SW 1271 (cell line): ENCODE measurements at places on chromosomes 16 and 17.

DNA sequence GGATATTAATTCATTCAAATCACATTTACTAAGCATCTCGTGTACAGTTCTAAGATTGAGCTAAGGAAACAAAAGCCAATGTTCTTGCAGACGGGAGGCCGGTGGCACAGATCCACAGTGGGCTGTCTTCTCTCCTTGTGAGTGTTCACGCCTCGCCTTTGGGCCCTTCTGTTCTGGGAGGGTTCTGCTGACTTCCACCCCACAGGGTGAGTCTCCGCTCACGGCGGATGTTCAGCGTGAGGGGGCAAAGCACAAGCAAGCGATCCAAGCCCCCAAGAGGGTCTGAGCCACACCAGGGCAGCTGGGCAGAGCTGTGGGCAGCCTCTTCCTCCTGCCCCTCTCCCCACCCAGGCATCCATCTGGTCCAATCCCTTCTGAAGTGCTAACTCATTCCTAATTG is 84.3 kb upstream of the DOC2B start:
- DNase-seq = no peak

GRCh38 chr17:57442914-57443571 is 186.7 kb downstream of the MSI2 start:
- no peak for DNase-seq

DNA sequence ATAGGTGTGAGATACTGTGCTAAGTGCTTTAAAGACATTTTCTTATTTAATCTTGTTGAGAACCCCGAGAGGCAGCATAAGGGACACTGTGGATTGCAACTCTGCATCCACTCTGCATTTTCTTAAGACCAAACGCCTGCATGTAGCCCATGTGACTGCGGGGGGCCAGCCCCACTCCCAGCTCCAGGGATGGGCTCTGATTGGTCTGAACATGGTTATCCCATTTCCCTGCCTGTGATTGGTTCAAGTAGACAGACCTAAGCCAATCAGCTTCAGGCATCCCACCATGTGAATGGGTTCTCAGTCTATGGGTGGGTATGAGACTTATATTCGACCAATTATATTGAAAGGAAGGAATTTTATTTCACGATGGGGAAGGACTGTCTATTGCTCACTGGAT is 33.2 kb upstream of the USP7 start:
- DNase-seq = no peak

DNA sequence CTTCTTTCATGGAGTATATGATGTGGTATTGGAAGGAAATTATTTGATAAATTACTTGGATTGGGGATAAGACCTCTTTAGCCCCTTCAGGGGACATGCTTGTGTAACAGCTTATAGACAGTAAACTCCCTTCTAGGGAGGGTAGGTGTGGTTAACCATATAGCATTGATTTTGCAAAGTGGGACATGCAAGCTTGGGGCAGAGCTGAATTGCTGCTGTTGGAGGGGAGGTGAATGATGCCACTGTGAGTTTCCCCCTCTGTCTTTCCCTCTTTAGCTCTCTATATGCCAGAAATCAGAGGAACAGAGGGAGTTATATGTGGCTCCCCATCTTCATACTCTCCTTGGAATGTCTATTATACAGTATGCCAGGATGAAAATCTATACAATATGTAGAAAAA is 54.7 kb downstream of the WSCD1 start:
- DNase-seq = no peak

GRCh38 chr17:28895794-28896447 is 1.6 kb downstream of the FLOT2 start:
- DNase-seq = peak; percentile 8

- DNase-seq = no peak
Measured at GRCh38 chr16:8620535-8620934, 963 bp upstream of the METTL22 start.

DNA sequence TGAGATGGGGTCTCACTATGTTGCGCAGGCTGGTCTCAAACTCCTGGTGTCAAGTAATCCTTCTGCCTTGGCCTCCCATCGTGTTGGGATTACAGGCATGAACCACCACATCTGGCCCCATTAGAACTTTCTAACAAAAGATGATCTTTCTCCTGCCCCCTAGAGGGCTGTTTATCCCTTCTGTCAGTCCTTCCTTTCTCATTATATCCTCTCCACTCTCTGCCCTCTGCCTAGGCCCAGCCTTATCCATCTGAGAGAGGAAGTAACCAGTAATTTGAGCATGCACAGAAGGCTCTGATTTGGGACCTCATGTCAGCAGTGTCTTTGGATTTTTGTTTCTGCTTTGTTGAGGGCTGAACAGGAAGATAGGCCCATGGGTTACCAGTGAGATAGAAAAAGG is 4.4 kb upstream of the DHX40 start:
- no peak for DNase-seq

DNA sequence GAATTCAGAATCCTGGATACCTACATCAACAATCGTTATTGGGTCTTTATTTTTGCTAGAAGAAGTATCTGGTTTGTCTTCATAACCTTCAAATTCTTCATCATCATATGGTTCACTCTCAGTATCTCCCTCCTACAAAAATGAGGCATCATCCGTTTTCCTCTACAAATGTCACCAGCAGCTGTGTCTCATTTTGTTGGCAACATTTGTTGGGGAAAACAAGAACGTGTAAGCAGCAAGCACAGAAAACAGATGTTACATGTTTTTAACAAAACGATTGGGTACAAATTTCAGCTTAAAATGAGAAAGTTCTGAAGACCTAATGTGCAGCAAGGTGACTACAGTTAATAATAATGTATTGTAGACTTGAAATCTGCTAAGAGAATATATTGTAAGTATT is 8.7 kb downstream of the CCDC47 start:
- DNase-seq = no peak
